Stimulated activated CD4-positive, alpha-beta T cell treated with anti-CD3 and anti-CD28 coated beads, Interleukin-15, amount 100 ng/mL, for 1 hour (primary cell): ENCODE measurements at places on chromosomes 16 and 17.

DNA sequence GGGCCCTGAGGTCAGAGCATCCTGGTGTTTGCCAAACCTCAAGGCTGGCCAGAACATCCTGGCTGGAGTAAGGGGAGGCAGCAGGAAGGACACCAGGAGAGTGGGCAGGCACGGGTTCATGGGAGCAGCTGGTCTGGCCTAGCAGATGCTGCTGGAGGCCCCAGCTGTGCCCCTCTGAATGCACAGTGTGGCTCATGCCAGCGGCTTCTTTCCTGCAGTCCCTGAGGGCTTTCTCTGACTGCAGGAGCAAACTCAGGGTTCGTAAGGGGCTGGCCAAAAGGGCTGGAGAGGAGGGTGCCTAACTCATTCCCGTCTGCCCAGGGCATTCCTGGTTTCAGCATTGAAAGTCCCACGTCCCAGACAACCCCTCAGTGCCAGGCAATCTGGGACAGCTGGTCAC, 78.7 kb downstream of the ZDHHC7 start:
- no peak for DNase-seq

DNA sequence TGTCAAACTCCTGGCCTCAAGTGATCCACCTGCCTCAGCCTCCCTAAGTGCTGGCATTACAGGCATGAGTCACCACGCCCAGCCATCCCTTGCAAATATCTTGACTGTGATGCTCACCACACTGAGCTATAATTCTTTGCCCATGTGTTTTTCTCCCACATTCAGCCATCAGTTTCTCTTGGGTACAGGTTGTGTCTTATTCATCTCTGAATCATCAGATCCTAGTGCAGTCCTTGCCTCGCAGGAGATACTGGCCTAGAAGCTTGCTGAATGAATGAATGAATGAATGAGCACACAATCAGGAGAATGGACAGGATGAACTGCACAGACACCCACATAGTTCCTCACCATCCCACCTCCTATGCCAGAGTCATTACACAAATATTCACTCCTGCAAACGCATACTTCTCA, 24.4 kb upstream of the ETV4 start:
- DNase-seq: no peak

- DNase-seq: no peak
Observed at GRCh38 chr16:84356591-84357116, 11.7 kb upstream of the ATP2C2 start.

DNA sequence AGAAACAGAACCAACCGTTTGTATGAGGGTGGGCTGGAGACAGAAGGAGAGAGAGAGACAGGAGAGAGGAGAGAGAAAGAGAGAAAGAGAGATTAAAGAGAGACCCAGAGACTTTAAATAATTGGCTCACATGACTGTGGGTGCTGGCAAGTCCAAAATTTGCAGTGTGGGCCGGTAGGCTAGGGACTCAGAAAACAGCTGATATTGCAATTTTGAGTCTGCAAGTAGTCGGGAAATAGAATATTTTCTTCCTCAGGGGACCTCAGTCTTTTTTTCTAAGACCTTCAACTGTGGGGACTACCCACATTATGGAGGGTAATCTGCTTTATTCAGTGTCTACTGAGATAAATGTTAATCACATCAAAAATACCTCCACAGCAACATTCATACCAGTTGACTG, 1439.0 kb downstream of the CDH11 start:
- no peak for DNase-seq

DNA sequence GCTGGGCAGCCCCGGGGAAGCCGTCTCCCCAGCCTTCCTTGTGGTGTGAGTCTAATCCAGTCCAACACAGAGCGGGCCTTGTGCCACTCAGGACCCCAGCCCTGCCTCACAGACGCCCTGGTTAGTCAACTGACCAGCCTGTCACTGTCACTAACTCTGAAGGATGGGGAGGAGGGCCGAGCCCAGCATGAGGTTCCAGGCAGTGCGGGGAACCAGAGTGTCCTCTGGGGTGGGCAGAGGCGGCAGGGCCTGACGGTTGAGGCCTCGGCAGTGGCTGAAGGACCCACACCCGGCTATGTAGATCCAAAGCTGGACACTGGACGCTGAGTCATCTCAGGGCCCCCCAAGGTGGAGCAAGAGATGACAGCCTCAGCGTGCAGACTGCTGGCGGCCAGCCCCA, 8.6 kb downstream of the RPUSD1 start:
- no peak for DNase-seq

DNA sequence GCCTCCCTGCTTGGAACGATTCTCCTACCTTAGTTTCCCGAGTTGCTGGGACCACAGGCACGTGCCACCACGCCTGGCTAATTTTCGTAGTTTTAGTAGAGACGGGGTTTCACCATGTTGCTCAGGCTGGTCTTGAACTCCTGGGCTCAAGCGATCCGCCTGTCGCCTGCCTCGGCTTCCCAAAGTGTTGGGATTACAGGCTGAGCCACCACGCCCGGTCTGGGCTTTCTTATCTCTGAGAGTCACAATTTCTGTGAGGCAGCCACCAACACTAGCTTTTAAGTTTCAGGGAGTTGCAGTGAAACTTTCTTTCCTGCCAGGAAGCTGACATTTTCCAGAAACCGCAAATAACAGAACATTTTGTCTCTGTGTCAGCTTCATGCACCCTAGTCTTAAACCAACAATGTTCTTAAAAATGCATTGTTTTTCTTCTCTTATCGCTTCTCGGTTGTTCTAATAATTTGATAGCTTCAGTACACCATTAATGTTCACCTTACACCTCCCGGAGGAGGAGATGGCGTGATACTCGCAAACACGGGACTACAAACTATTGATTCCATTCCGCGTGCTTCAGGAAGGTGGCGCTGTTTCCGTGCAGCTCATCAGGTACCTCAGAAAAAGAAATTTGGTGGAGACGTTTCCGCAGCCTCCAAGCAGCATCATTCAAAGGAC, 7.4 kb upstream of the DHRS7B start:
- DNase-seq: peak; percentile 42

- no peak for DNase-seq
Observed at GRCh38 chr17:80526116-80526910, 18.3 kb upstream of the RPTOR start.

DNA sequence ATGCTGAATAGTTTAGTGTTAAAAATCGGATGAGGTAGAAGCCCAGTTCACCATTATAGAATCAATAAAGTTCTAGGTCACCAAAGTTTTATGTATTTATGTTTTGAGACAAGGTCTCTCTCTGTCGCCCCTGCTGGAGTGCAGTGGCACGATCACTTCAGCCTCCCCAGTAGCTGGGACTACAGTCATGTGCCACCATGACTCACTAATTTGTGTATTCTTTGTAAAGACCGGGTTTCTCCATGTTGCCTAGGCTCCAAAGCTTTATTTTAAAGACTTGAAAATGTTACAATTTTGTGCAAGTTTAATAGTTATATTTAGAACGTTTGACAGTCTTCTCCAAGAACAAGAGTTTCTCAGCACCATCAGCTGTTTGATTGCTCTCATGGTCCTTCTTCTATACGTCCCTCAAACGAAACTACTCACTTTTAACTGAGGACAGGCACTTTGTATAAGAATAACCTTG, 32.1 kb downstream of the NDE1 start:
- DNase-seq: peak; percentile 23

DNA sequence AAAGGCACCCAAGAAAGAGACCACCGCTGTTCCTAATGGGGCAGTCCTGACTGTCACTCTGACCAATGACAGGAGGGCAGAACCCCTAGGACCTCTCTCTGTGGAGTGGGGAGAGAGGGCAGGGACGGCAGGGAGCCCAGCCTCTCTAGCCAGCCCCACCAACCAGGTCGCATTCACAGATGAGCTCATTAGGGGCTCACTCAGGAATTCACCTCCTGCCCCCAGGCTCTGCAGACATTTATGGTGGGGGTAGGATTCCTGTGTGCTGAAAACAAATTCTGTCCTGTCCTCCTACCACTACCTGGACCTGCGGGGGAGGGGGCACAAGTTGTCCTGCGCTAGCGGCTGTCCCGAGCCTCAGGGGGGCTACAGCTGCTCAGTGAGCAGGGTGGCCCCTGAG, 27.7 kb upstream of the GPRC5C start:
- no peak for DNase-seq

- no peak for DNase-seq
Observed at GRCh38 chr16:48383009-48383876, 2.0 kb downstream of the SIAH1 start.

DNA sequence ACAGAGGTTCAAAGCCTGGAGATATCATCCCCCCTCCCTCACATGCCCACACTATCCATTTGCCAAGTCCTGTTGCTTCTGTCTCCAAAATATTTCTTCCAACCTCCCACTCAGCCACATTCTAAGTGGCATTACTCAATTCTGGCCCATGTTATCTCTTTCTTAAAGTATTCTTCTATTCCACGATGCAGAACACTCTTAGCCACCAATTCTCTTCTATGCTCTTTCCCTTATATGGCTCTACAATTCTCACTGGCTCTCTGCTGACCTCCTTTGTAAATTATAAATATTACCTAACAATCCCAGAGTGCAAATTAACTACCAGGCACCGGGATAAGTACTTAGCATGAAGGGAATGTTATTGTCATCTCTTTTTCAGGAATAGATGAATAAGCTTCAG, 82.4 kb downstream of the KCNJ2 start:
- DNase-seq: no peak

DNA sequence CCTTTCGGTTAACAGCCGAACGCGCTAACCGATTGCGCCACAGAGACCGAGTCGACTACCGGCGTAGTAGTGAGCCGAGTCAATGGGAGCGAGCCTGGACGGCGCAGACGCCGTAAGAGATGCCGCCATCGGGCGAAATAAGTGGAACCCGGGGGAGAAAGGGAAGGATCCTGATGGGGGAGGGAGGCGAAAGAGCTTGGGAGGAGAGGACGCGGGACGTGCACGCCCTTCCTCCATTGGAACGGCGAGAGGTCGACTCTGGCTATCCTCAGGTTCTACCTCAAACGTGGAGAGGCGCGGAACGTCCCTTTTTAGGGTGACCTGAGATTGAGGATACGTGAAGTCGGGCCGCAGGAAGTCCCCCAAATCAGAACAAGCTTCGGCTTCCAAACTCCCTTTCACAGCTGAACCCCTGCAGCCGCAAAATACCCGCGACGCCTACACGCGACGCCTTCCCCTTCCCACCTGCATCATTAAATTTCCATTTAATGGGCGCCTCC, 683 bp upstream of the PSMB3 start:
- peak; percentile 68 for DNase-seq

GRCh38 chr17:27518545-27519521, 62.6 kb downstream of the KSR1 start:
- DNase-seq: no peak

DNA sequence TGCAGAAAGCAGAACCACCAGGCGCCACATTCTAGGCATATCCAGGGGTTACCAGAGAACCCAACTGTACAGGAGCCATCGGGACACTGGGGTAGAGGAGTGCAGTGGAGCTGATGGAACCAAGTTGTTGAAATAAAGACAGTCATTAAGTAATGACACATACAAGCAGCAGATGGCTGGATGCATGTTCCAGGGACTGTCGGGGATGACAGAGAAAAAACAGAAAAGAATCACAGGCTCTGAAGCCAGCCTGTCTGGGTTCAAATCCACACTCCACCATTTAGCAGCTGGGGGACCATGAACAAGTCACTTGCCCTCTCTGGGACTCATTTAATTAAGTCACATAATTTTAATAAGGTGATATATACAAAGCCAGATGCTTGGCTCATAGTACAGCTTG, 117.1 kb downstream of the ZNF423 start:
- no peak for DNase-seq

- DNase-seq: no peak
Observed at GRCh38 chr16:77596261-77596660, 126.1 kb upstream of the NUDT7 start.

DNA sequence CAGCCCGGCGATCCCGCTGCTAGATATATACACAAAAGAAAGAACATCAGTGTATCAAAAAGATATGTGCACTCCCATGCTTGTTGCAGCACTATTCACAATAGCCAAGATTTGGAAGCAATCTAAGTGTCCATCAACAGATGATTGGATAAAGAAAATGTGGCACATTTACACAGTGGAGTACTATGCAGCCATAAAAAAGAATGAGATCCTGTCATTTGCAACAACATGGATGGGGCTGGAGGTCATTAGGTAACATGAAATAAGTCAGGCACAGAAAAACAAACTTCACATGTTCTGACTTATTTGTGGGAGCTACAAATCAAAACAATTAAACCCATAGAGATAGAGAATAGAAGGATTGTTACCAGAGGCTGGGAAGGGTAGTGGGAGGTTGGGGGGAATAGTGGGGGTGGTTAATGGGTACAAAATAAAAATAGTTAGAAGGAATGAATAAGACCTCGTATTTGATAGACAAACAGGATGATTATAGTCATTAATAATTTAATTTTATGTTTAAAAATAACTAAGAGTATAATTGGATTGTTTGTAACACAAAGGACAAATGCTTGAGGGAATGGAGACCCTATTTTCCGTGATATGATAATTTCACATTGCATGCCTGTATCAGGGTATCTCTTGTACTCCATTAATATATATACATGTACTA, 176.7 kb upstream of the NOG start:
- DNase-seq: no peak

DNA sequence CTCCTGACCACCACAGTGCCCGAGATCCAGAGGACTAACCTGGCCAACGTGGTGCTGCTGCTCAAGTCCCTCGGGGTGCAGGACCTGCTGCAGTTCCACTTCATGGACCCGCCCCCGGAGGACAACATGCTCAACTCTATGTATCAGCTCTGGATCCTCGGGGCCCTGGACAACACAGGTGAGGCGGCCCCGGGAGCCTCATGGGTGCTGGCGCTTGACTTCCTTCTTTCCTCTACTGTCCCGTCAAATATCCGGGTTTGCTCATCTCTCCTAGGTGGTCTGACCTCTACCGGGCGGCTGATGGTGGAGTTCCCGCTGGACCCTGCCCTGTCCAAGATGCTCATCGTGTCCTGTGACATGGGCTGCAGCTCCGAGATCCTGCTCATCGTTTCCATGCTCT, 13.7 kb downstream of the DHX38 start:
- DNase-seq: no peak

DNA sequence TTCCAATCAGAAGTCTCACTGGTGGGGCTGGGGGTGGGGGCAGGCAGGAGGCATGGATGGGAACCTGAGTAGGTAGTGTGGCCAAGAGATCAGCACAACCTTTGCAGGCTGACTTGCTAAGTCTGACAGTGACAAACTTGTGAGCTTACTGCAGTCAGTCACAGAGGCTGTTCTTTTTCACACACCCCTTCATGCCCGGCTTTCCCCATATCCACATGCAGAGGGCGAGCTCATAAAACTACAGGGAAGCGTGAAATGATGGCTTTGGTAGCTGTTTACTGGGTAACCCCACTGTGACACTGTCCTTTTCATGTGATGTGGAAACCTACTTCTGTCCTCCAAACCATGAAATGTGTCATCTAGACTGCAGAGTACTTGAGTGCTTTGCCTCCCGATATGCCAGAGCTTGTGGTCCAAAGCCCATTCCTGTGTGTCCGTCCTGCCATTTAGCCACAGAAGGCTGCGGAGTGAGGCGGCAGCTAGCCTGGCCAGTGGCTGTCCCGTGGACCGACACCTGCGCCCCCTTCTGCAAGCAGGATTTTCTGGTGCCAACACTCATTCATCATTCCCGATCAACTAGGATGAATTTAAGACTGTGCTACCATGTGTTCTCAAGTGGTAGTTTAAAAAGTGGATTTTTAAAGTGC, 9.8 kb downstream of the GEMIN4 start:
- no peak for DNase-seq
